Activated CD4-positive, alpha-beta T cell treated with anti-CD3 and anti-CD28 coated beads for 36 hours (primary cell): ENCODE measurements at places on chromosomes 6 and 20. TPM values are rescaled to one million over a fixed set of nuclear protein-coding genes. Genes with fewer than 3 reads are reported as not detected.
A peak's percentile ranks its signal among the peaks of the same experiment; 100 is the strongest.

DNA sequence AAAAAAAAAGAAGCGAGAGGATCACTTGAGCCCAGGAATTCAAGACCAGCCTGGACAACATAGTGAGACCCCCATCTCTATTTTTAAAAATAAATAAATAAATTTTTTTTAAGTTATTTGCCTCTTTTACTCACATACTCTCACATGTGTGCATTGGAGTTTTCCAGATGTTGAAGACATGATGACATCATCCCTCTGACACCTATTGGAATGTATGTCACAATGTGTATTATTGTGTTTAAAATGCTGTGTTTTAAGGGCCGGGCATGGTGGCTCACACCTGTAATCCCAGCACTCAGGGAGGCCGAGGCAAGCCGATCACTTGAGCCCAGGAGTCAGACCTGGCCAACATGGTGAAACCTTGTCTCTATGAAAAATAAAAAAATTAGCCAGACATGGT lies 17.8 kb upstream of the BTN1A1 start:
- DNase-seq, result no peak

GRCh38 chr20:39706184-39706663 lies 744.1 kb downstream of the DHX35 start:
- DNase-seq, result no peak

DNA sequence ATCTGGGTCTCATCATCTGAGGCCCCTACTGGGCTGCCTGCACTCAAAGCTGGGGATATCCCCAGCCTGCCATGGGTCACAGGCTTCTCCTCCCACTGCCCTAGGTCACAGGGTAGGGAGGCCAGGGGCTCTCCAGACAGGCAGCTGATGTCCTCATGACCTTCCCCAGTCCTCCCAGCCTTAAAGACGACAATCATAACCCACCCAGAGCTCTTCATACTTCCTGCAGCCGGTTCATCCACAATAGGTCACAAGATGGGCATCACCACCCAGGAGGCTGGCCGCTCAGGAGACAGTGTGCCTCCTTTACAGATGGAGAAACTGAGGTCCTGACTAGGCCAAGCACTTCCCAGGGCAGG lies 15.2 kb downstream of the TFEB start:
- DNase-seq, result no peak

- no peak for DNase-seq
These were observed 1.2 kb downstream of the ESF1 start for GRCh38 chr20:13783528-13783927.

- DNase-seq, result no peak
These were observed 729.5 kb downstream of the KIF16B start for GRCh38 chr20:15843777-15844176.

- DNase-seq, result peak; percentile 15
These were observed 294.5 kb downstream of the ZFAND3 start for GRCh38 chr6:38113825-38114576.

The FOXQ1 gene
- total RNA-seq, result not detected

The NKX2-4 gene
- total RNA-seq, result not detected

The KCNK16 gene
- not detected for total RNA-seq

The FABP7 gene
- total RNA-seq, result not detected

The TSHZ2 gene
- 43.6 TPM for total RNA-seq

The PTGIS gene
- total RNA-seq, result 0.43 TPM

The SMIM28 gene
- total RNA-seq, result not detected

GRCh38 chr6:137821491-137821890 lies 45.6 kb upstream of the TNFAIP3 start:
- DNase-seq, result no peak

The LRRC73 gene
- total RNA-seq, result 0.18 TPM
